ENCODE measurements at places on chromosomes 3 and 15.

DNA sequence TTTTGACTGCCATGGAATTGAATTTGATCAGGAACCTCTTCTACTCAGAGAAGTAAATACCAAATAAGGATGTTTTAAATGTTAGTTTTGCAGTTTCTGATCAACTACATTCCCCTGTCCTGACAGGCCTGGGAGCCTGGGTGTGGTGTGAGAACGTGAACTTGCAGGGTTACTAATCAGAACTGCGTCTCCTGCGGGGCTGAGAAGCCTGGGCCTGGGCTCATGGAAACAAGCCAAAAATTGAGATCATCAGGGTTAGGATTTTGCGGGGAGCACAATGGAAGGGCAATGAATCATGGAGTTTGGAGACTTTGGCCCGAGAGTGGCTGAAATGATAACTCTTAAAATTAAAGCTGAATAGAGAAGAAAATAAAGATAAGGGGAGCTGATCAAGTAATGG is 47.8 kb upstream of the C3orf70 start:
- DNase-seq, result no peak

DNA sequence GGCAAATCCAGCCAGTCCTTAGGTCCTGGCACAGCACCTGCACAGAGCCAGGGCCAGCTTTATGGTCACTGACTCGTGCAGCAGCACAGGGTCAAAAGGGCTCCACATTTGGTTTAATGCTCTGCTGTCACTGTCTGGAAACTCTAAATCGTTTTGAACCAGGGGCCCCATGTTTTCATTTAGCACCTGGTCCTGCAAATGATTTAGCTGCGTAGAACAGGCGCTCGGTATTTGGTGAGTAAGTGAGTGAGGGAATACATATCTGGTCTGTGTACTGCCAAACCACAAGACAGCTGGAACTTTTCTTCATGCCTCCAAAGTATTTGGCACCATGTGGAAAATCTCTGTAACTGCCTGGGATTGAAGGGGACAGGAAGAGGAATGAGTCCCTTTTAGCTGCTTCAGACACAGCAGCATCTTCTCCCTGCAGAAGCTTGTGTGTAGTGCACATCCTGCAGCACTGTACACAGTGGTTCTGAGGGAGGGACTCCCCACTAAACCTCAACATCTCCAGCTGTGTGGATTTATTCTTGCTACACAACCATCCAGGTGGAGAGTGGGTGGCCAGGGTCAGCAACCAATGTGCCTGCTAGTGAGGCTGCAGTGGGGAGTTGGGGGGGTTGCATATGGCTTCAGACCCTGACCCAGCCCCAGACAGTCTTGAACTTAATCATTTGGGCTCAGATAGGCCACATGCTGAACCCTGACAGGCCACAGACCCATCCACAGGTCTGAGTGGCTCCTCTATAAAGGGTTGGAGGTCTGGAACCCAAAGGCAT is 1.1 kb downstream of the SH2D7 start:
- no peak for DNase-seq

DNA sequence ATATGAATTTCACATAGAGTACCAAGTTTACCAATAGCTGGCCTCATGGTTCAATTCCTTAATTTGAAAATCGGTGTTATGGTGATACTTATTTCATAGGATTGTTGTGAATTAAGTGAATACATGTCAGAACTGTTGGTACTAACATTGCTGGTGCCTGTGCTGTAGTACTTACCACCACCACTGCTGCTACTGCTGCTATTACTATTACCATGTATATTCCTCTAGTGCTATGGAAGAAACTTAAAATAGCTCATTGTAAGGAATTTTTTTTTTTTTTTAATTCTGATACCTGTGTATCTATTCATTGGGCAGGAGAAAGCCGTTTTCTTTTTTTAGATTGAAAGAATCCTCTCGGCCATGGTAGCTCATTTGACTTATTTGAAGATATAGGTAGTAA is 3.6 kb downstream of the FYTTD1 start:
- peak; percentile 27 for DNase-seq

- no peak for DNase-seq
Measured at GRCh38 chr3:197425485-197426120, 127.2 kb upstream of the DLG1 start.

- DNase-seq, result no peak
Measured at GRCh38 chr15:49189631-49190030, 19.6 kb downstream of the GALK2 start.

GRCh38 chr15:101500865-101501551 is 11.5 kb upstream of the PCSK6 start:
- no peak for DNase-seq

- DNase-seq, result no peak
Measured at GRCh38 chr3:17057321-17057720, 172.6 kb downstream of the PLCL2 start.

DNA sequence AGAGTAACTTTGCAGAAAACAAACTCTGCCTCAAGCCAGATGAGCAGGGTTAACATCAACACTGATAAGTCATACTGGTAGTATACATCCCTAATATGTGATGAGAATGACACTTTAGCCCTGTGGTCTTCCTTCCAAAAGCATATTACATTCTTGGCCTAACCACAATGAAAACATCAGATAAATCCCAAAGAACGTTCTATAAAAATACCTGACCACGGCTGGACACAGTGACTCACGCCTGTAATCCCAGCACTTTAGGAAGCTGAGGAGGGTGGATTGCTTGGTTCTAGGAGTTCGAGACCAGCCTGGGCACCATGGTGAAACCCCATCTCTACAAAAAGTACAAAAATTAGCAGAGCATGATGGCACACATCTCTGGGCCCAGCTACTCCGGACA is 4.7 kb downstream of the TMCC1 start:
- DNase-seq, result no peak

DNA sequence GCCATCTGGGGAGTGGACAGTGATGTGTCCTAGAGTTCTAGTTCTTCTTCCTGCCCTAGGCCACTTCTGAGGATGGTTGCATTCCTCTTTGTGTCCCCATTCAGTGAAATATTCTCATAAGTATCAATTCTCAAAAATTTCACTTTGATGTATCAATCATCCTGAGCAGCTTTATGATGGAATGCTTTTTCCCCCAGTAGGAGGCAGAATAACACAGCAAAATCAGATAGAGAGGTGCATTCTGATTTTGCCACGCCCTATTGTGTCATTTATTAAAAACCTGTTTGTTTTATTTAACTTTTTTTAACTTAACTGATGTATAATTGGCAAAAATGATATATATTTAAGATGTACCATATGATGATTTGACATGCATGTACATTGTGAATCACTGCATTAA is 656.0 kb upstream of the GRM7 start:
- DNase-seq, result no peak

GRCh38 chr3:166471074-166471767 is 634.0 kb upstream of the BCHE start:
- DNase-seq, result no peak
